Activated naive CD4-positive, alpha-beta T cell treated with anti-CD3 and anti-CD28 coated beads for 36 hours (primary cell): ENCODE measurements at places on chromosomes 2 and 18. TPM values are rescaled to one million over a fixed set of nuclear protein-coding genes. Genes with fewer than 3 reads are reported as not detected.

DNA sequence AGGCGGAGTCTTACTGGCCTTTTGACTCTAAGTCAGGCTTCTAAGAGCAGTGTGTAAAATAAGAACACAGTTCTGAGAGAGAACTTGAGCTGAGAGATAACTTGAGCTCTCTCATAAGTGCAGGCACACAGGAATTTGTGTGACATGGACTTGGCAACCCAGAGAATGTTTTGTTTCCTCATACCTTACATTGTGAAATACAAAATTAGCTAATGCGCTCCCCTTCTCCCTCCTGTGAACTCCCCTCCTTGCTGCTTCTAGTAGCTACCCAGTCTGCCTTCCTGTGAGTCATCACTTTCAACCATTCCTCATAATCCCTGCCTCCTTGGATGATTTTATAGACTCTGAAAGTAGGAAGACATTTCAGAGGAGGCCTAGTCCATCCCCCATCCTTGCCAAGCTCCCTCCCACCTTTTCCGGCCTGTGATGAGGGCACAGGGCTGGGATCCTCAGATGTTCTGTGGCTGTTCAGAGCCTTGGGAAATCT is 22.6 kb downstream of the FER1L5 start:
- no peak for DNase-seq

GRCh38 chr18:49646873-49647272 is 85.0 kb downstream of the LIPG start:
- no peak for DNase-seq

The HSPD1 gene
- total RNA-seq = 1,191 TPM

DNA sequence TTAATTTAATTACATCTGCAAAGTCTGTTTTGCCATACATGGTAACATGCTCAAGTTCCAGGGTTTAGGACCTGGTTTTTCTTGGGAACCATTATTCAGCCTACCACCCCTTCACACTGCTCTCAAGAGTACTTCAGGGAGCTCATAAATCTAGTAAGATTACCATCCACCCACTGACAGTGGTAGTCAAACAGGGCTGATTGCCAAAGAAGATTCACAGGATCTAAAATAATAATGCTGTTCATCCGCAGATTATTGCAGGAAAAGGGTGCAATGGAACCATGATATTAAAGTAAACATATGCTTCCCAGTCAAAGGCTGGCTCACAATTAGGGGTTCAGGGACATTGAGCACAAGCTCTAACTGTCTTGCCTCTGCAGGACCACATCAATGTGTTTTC is 148.0 kb upstream of the CYRIA start:
- DNase-seq = no peak

- DNase-seq = no peak
These were observed 21.2 kb downstream of the ZSCAN30 start for GRCh38 chr18:35268821-35269220.

- DNase-seq = no peak
These were observed 64.3 kb upstream of the CYP26B1 start for GRCh38 chr2:72211777-72212485.
